WTC11 (cell line): ENCODE measurements at places on chromosomes 4 and X.

- DNase-seq: peak; percentile 70
Measured at GRCh38 chr4:168832763-168833575, 177.1 kb downstream of the CBR4 start.

DNA sequence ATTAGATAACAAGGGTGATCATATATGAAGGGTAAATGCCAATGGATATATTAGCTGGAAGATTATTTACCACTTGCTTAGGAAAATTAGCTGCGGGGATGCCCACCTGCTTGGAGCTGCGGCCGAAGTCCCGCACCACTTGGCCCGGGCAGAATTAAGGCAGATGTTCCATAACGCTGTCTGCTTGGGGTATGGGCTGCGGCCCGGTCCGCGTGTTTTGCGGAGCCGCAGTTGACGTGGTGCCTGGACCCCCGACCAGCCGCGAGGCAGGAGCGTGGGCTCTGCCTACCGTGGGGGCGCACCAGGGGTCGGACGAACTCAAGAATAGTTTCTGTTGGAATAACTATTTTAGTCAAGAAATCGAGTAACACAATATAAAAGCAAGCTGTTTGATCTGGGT, 235.2 kb downstream of the CPXCR1 start:
- no peak for DNase-seq

GRCh38 chr4:29711226-29711625, 1008.9 kb upstream of the PCDH7 start:
- no peak for DNase-seq

- no peak for DNase-seq
Measured at GRCh38 chr4:148642907-148643306, 200.7 kb upstream of the NR3C2 start.

DNA sequence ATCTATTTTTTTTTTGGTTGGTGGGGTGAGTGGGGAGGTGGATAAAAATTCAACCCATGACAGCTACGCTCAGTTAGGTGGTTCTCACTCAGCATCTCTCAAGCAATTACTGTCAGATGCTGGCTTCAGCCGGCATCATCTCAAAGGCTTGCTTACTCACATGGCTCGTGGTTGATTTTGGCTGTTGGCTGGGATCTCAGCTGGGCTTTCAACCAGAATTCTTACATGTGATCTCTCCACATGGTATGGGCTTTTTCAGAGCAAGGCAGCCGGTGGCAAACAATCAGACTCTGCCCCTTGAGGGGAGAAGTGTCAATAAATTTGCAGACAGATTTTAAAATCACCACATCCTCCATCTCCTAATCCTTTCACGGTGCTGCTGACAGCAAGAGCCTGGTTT, 47.2 kb downstream of the SLC34A2 start:
- no peak for DNase-seq

- DNase-seq: no peak
Measured at GRCh38 chrX:37455381-37455780, 106.2 kb downstream of the PRRG1 start.

DNA sequence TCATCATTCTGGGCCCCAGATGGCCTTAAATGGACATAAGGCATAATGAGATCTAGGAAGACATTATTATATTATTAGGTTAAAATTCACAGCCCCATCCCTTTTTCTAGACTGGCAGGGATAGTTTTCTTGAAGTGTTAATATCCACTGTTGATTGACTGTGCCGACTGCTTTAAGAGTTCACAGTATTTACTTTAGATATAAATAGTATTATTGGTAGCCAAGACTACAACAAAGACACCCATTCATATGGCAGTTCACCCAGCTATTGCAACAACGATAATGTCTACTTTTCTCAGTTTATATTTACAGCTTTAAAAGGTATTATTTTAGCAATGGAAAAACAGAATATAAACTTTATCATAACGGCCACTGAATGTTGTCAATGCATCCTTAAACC, 922.2 kb upstream of the POU3F4 start:
- DNase-seq: no peak

DNA sequence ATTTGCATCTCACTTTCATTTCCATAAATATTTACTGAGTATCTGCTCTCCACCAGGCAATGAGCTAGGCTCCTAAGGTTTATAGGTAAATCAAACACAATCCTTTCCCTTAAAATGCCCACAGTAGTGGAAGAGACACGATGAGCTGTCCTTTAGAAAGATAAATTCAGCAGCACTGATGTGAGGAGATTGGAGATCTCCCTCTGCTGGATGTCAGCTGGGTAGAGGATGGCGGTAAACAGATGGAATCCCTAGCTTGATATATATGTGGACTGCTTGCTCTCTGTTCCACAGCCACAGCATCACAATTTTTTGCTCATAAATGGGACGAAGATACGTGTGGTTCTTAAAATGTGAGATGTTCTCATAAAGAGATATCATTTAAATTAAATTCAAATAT, 216.4 kb upstream of the RASGEF1B start:
- DNase-seq: no peak
